ENCODE measurements at places on chromosomes 12 and 14.
A peak's percentile ranks its signal among the peaks of the same experiment; 100 is the strongest.

DNA sequence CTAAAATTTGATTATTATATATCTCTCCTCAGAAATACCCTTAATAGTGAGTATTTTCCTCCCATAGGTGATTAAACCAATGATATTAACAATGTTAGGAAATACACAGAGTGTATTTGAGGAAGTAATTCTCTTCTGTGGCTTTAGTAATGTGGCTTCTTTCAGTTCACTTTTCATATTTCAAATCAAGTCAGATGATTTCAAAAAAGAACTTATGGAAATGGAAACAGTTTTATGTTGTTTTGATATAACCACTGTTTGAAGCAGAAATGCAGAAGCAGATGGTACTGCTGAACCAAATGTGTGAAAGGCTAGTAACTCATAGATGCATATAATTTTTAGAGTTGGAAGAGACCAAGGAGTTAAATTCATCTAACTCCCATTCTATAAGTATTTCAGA is 1.9 kb upstream of the GPR33 start:
- DNase-seq: no peak

DNA sequence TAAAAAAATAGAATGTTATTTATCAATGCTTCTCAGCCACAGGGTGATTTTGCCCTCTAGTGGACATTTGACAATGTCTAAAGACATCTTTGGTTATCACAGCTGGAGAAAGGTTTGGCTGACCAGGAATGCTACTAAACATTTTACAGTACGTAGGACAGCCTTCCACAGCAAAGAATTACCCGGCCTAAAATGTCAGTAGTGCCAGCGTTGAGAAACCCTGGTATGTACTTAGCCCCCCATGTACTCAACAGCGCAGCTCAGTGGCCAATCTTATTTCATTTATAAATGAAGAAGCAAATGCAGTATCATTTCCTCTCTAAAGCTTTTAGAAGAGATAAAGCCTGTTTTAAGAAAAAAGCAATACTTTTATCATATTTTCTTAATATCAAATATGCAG is 5.8 kb downstream of the MARK3 start:
- DNase-seq: peak; percentile 63

DNA sequence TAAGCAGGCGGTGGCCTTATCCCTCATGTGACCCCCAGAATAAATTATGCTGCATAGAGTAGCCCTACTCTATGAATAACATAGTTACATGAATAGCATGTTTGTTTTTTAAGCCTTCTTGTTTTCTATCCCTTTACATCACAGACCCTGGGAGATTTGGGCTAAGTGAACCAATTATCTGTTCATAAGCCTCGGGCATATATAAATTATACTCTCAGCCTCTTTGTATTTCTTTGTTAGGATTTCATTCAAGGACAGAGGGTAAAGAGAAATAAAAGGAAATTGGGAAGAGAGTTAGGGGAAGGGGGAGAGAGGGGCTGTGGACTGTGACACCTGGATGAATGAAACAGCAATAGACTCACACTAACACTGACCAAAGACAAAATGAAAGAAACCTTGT is 35.3 kb upstream of the RTRAF start:
- no peak for DNase-seq

DNA sequence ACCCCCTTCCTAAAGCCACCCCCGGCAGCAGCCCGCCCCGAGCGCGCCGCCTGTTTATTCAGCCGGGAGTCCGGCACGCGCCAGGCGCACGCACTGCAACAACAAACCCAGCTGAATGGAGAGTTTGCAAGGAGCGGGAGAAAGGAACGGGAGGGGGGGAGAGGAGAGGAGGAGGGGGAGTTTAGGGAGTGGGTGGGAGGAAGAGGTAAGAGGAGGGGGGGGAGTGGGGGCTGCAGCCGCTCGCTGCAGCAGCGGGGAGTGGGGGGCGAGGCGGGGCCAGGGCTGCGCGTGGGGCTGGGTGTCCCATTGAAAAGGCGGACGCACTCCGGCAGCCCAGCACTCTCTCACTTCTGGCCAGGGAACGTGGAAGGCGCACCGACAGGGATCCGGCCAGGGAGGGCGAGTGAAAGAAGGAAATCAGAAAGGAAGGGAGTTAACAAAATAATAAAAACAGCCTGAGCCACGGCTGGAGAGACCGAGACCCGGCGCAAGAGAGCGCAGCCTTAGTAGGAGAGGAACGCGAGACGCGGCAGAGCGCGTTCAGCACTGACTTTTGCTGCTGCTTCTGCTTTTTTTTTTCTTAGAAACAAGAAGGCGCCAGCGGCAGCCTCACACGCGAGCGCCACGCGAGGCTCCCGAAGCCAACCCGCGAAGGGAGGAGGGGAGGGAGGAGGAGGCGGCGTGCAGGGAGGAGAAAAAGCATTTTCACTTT is at the start of gene ASCL1:
ASCL1 (plus strand) TSS at position 336 of the 712 bp plus-strand sequence. CDS start 571 bp downstream, outside the sequence.
- no peak for DNase-seq

DNA sequence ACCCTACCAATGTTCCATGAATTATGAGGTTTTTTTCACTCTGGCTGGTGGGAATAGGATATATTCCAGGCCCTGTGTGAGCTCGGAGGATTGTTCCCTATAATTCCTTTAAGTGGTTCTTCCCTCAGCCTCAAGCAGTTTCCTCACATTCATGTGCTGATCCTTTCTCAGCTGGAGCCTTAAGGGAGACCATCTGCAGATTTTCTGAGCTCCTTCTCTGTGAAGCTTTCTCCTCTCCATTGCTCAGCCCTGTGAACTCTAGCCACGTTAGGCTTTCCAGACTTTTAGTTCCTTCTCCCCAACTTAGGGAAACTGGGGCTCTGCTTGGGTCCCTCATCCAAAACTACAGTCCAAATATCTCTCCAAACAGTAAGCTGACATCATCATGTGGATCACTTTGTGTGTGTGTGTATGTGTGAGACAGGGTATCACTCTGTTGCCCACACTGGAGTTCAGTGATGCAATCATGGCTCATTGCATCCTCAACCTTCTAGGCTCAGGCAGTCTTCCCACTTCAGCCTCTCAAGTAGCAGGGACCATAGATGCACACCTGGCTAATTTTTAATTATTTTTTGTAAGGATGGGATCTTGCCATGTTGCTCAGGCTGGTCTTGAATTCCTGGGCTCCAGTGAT is 219.5 kb upstream of the OTX2 start:
- DNase-seq: no peak

DNA sequence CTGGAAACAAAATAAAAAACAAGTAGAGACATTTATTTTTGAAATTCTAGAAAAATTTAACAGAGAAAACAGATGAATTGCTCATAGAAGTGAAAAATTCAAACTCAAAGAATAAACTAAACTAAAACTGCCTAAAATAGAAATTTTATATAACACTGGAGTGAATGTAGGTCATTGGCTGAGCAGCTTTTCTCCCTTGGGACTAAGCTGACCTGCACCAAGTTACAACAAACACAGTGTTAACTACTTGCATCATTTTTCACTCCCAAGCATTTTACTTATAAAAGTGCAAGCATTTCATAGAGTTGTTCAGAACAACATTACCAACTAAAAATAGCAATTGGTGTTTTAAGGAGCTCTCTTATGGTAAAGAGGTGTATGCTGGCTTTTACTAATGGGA is 298.1 kb downstream of the MED13L start:
- DNase-seq: no peak

GRCh38 chr12:75460204-75460603 is 20.4 kb upstream of the GLIPR1 start:
- DNase-seq: no peak

DNA sequence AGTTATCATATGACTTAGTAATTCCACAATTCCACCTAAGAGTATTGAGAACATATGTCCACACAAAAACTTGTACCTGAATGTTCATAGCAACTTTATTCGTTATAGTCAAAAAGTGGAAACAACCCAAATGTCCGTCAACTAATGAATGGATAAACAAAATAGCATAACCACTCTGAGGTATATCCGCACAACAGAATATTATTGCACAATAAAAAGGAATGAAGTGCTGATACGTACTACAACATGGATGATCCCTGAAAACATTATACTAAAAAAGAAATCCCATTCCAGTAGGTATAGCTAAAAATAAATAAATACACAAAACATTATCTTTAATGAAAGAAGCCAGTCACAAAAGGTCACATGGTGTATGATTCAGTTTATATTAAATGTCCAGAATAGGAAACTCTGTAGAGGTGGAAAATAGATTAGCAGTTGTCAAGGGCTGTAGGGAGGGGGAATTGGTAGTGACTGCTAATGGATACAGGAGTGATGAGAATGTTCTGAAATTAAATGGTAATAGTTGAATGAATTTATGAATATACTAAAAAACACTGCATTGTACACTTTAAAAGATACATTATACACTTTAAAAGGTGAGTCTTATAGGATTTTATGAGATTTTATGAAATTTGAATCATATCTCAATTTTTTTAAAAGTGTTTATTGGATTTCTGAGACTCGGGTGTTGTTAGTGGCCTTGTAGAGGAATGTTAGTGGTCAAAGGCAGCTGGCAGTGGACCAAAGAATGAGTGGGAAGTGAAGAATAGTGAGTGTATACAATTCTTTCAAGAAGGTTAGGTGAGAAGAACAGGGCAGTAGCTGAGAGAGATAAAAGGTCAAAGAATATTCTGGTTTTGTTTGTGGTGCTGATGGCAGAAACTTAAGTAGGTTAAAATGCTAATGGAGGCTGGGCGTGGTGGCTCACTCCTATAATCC is 36.3 kb upstream of the BAZ1A start:
- no peak for DNase-seq

GRCh38 chr14:102117852-102118251 is 21.8 kb upstream of the WDR20 start:
- no peak for DNase-seq

DNA sequence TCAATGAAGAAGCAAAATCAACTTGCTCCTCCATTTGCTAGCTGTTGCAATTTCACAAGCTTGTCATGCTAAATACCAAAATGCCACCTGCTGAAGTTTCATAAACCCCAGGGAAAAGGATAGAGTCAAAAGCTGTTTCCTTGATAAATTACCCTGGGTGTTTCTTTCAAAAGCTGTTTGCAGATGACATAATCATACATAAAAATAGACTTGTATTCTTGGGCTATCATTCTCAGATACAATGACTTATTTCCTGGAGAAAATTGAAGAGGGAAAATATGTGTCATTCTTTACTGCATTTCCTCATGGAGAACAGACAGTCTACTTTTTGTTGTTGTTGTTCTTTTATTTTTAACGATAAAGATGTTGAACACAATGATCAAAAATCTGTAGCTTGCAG is 119.2 kb downstream of the GALC start:
- no peak for DNase-seq

DNA sequence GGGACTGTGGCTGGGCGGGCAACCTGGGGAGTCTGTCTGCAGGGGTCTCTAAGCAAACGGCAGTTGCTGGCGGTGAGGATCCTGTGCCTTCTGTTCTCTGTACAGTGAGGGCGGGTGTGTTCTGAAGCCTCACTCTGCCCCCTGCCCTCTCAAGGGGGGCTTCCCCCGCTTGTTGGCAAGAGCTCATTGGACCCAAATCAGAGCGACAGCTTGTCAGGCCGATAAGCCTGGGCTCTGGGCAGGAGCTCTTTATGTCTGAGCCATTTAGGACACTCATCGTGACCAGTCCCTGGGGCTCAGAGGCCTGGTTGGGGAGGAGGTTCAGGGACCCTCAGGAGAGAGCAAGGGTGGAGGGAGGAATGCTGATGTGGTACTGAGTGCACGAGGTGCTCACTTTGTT is 136.0 kb downstream of the TSPAN9 start:
- no peak for DNase-seq
